ENCODE measurements at places on chromosomes 1 and 21.

- no peak for DNase-seq
These were observed 161.6 kb upstream of the PTBP2 start for GRCh38 chr1:96559707-96560596.

DNA sequence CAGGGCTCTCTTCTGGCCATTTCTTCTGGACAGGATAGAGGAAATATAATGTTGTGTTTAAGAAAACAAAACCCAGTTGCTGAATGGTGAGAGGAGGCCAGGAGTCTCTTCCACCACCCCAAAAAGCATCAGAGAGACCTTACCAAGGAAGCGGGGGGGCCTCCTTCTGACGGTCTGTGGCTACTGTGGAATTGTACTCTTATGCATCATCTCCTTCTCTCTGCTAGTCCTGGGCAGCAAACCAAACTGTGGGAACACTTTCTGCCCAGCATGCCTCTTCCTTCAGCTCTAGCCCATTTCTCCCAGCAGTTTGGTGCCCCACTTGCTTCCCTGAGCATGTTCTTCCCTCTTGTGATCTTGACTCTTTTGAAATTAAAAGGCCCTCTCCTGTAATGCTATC lies 157.7 kb downstream of the HHIPL2 start:
- DNase-seq: no peak

GRCh38 chr1:181396811-181397210 lies 86.5 kb upstream of the CACNA1E start:
- DNase-seq: no peak

DNA sequence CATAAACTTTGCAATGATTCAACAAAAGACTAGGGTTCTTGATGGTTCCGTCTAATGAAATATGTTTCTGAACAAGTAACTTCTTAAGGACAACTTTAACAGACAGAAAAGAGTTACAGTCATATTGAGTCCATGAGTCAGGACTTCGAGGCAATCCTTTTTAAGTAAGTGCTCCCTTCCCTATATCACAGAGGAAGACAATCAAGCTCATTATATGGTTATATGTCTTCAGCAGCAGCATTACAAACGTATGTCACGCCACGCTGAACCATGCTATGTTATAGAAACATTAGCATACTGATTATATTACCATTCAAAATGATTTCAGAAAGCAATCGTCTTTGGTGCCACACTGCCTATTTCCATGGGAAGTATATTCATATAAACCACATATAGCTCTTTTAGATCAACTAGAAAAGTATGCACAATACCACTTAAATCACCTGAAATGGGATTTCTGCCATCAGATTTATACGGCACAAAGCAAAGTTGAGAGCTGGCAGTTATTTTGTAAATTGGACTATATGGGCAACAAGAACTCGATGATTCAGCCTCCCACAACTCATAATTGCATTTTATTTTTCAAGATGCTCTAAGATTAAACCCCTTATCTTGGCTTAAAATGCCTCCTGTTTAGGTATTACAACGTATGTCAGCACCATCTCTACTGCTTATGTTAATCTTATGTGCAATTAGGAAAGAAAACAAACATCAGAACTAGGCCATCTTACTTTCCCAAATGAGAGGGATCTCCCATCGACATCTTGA lies 111.3 kb upstream of the SAMSN1 start:
- DNase-seq: no peak

DNA sequence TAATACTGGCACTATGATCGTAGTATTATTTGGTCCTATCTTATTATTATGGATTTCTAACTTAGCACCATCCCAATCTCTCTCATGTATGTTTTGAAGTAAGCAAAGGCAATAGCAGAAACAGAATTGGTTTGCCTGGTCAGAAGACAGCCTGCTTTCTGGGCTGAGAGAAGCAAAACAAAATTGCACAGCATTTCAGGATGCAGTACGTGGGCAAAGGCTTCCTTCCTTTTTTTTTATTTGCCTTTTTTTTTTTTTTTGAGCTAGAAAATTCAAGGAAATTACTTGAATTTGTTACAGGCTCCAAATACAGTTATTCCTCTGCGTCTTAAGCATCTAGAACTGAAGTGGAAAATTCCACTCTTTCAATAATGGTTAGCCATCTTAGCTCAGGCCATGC lies 8.8 kb downstream of the CDA start:
- DNase-seq: no peak

DNA sequence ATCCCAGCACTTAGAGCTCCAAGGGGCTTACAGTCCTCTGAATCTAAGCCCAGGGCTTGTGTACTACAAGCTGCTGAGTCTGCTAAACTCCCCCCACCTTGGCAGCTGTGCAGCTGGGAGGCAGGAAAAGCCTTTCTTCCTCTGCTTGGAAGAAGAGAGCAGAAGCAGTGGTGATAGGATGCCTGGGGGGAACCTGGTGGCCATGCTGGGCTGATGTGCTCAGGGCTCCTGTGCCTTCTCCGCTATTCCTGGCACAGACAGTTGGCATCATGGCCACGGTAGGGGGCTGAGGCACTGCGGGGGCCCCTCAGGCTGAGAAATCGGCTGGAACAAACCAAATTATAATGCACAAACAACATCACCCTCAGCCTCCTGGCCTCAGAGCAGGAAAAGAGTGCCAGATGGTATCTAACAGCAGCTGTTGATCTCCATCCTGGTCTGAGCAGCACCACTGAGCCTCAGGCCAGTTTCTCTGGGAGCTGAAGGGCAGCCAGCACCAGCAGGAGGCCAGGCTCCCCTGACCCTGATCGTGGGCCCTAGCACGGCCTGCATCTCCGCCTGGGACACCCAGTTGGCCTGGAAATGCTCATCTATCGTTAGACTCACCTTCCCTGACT lies 35.8 kb downstream of the ECE1 start:
- DNase-seq: no peak

GRCh38 chr1:236058141-236058934 lies 6.6 kb downstream of the NID1 start:
- no peak for DNase-seq

DNA sequence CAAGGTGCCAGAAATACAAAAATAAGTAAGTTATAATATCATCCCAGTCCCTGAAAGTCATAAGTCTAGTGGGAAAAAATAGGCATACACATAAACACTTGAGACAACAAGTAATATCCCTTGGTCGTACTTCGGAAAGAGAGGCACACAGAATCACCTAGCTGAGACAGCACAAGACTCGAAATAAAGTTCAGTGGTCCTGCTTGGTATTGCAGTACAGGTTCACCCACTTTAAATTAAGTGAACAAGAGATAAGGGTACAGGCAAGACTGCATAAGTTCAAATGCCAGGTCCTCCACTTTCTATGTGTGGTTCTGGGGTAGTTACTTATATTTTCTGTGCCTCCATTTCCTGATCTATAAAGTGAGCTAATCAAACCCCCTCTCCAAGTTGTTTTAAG lies 47.6 kb downstream of the SEC16B start:
- no peak for DNase-seq

GRCh38 chr1:152880316-152880715 lies 2.2 kb downstream of the SMCP start:
- DNase-seq: no peak

DNA sequence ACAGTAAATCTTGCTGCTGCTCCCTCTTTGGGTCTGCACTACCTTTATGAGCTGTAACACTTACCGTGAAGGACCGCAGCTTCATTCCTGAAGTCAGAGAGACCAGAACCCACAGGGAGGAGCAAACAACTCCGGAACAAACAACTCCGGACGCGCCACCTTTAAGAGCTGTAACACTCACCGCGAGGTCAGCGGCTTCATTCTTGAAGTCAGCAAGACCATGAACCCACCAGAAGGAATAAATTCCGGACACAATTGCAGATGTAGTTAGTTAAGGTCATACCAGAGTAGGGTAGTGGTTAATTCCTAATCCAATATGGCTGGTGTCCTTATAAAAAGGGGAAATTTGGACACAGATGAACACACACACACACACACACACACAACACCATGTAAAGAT lies 37.7 kb downstream of the VTCN1 start:
- no peak for DNase-seq

DNA sequence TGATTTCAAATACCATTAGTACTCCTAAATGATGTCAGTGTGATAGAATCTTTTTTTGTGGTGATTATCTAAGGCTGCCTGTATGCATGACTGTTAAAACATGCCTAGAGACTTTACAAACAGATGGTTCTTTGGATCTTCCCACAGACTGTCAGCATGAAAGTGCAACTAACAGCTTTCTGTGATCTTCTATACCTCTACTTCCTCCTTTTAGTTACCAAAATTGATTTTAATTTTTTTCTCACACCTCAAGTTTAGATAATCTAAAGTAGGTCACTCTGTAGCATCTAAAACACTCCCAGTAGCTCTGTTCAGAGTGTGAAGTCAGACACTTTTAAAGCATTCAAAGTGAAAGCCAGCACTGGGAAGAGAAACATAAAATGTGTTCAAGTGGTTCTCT lies 534.5 kb downstream of the PTPRC start:
- no peak for DNase-seq

- DNase-seq: no peak
These were observed 41.2 kb downstream of the RHOU start for GRCh38 chr1:228776449-228776848.

DNA sequence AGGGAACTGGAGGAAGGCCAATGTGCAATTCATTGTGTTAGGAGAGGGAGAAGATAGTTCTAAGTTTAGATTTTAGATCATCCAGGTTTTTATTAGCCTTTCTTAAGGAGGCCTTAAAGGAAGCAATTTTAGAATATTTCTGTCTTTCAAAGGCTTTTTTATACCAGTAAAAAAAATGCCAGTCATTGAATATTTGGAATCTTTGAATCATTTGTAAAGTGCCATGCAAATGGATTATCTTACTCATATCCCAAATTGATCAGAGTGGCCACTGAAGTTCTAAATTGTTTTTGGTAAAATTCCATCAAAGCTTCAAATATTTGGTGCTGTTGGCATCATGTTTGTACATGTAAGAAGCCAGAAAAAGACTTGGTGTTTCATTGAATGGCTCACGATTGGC lies 244.8 kb downstream of the RPS6KC1 start:
- DNase-seq: no peak

- no peak for DNase-seq
These were observed 64.8 kb downstream of the FAM163A start for GRCh38 chr1:179807691-179808485.

DNA sequence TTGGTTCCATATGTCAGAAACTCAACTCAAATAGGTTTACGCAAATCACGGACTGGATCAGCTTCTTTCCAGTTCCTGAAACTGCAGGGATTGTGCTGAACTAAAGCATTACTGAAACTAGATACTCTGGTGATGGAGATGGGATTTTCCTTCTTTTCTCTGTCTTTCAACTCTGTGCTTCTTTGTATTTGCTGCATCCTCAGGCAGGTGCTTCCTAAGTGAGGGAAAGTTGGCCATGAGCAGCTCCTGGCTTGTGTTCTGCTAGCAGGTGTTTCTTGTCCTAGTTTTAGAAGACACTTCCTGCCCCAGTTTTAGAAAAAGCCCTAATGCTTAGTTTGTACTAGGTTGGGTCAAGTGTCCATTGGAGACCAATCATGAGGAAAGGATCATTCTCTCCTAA lies 86.7 kb upstream of the USP24 start:
- DNase-seq: no peak

- peak; percentile 15 for DNase-seq
These were observed 253.5 kb downstream of the AKT3 start for GRCh38 chr1:243596431-243597062.

GRCh38 chr1:54135436-54136120 lies 17.2 kb downstream of the CDCP2 start:
- no peak for DNase-seq

GRCh38 chr1:191176131-191176530 lies 698.5 kb upstream of the BRINP3 start:
- DNase-seq: no peak

DNA sequence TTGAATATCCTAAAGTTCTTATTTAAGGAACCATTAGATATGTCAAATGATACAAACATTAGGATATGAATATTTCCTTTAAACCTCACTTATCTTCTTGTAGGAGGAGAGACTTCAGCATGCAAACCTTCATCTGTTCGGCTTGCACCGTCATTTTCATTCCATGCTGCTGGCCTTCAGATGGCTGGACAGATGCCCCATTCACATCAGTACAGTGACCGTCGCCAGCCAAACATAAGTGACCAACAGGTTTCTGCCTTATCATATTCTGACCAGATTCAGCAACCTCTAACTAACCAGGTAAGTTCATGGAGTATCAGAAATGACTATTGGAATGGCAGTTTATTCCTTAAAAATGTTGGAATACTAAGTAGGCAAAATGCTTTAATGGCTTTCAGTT lies 106.0 kb downstream of the DYRK1A start:
- DNase-seq: no peak

DNA sequence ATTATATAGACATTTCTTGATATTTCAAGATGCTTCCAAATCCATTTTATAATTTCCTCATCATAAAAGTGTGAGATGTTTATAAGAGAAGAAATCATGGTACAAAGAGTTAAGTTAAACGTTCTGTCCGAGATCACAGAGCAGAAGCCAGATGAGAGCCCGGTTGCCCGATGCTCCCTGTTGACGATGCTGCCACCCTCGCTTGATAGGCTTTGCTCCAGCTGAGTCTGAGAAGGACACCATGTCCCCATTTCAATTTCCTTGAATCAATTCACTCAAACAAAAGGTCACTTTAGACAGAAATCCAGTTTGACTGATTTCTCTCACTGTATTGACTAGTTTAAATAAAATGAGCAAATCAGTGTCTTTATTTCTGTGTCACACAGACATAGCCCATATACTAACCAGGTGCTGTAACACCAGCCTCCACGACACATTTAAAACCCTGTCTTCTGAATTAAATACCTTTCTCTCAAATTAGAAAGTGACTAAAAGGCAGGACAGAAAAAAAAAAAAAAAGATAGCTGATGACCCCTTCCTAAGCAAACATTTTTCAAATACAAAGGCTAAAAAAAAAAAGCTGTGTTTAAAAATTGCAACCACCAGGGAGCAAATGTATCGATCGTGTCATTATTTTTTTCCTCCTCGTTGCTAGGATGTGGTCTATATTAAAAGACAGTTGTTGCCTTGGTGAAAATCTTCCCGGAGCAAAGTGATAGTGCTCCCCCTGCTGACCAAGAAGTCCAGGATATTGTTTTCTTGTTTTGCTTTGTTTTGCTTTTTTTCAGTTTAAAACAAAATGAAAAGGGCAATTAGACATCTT lies 35.2 kb downstream of the DNASE2B start:
- DNase-seq: peak; percentile 23

DNA sequence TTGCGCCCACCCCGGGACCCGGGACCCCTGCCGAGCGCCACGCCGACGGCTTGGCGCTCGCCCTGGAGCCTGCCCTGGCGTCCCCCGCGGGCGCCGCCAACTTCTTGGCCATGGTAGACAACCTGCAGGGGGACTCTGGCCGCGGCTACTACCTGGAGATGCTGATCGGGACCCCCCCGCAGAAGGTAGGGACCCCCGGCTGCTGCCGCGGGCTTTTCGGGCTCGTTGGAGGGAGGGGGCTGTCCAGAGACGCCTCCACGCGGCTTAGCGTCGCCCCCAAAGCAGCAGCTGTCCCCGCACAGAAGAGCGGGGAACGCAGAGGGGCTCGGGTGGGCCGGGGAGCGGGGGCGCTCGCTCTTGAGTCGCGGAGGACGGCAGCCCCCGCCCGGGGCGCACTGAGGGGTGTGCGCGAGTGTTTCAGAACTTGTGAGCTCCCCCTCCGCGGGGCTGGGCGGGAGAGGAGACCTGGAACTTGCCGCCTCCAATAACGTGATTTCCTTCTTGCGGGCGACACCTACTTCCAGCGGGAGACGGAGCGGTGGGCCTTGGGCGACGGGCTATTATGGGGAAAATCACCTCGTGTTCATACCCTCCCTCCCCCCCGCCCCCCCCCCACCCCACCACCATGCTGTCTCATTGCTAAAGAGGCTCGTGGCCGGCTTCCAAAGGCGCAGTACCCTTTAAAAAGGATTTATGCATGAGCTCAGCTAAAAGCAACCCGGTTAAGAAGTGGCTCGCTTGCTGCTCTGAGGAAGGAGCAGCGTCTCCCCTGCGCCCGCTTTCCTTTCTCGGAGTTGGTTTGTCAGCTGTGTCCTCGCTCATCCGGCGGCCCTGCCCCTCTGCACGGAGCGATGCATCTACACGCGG lies 664 bp downstream of the BACE2 start:
- no peak for DNase-seq

All from stimulated activated CD4-positive, alpha-beta T cell treated with anti-CD3 and anti-CD28 coated beads, Interleukin-2, amount 100 ng/mL, for 4 hours (primary cell).